ENCODE measurements at places on chromosomes 2 and 18.

GRCh38 chr18:57326718-57327323, 25.5 kb upstream of the ST8SIA3 start:
- no peak for DNase-seq

- DNase-seq = peak; percentile 34
Measured at GRCh38 chr2:123502931-123503330, 522.2 kb upstream of the CNTNAP5 start.

- DNase-seq = peak; percentile 53
Measured at GRCh38 chr2:141557329-141558095, 573.3 kb downstream of the LRP1B start.

DNA sequence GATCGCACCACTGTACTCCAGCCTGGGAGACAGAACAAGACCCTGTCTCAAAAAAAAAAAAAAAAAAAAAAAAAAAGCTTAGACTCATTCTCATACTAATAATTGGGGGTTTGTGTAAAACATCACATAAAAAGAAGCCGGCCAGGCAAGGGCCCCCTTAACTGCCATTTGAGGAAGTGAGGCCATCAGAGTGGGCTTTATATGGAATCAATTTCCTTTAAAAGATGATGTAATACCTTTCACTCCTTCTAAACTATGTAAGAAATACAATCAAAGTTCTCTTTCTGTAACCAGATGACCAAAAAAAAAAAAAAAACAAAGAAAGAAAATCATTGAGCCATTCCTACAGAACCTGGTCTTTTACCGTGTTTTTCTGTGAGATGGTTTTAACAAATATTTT, 13.1 kb upstream of the GPR55 start:
- no peak for DNase-seq

- no peak for DNase-seq
Measured at GRCh38 chr2:44730593-44730992, 210.9 kb upstream of the SIX3 start.

GRCh38 chr18:6249170-6249569, 165.5 kb downstream of the L3MBTL4 start:
- DNase-seq = no peak

DNA sequence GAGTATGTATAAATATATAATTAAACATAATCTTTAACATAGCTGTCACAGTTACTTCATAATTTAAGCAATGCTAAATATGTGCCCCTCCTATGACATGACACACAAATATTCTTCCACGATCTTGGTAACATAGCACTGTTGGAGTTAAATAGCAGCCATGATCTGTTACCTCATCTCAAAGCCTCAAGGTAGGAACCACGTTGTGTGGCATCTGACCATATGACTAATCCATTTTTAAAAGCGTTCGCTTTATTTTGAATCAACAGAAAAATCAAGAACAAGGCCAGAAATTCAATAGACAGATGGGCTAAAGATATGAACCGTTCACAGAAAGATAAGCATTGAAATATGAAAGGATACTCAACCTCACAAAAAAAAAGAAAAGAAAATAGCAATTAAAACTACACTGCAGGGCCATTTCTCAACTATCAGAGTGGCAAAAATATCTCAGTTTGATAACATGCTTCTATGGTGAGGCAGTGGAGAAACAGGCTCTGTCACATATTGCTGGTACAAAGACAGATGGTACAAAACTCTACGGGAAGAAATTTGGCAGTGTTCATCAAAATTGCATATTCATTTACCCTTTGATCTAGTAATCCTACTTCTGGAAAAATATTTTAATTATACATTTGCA, 105.9 kb downstream of the TMX3 start:
- DNase-seq = peak; percentile 10

GRCh38 chr18:32798209-32798960, 25.6 kb upstream of the KLHL14 start:
- no peak for DNase-seq

Data from fibroblast of skin of scalp (primary cell).